Endothelial cell of umbilical vein (primary cell): ENCODE measurements at places on chromosomes 12 and 14. TPM values are rescaled to one million over a fixed set of nuclear protein-coding genes. Genes with fewer than 3 reads are reported as not detected.

DNA sequence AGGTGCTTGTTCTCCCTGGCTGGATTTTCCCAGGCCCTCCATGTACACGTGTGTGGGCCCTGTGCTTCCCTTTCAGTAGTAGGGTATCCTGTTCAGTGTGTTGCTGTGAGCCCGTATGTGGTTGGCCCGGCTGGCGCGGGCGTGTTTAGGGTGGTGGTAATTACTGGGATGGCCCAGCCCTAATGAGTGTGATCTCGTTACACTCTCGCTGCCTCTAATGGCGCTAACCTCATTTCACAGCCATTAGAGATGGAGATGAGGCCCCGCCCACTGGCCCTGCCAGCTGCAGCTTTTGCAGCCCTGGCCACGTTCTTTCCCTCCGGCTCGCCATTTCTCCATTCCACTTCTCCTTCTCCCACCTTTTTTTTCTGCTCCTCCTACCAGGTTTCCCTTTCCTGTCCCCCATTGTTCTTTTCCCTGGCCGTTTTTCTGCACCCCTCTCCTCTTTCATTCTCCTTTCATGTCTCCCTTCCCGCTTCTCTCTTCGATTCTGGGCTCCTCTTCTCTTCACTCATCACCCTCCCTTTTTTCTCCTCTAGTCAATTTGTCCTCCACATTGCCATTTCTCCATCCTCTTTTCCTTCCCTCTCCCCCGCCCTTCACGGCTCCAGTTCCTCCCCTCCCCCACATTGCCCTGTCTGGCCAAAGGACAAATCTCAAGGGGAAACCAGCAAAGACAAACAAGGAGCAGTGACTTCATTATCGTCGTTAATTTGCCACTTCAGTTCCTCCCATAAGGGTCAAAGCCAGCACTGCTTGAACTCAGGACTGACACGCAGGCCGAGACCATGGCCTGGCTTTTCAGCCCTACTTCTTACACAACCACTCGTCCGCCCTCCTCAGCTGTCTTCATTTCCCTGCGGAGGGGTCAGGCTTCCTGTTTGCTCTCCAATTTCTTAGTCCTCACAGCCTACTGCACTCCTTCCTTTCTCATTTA, 6.8 kb downstream of the ZFHX2 start:
- no peak for DNase-seq

DNA sequence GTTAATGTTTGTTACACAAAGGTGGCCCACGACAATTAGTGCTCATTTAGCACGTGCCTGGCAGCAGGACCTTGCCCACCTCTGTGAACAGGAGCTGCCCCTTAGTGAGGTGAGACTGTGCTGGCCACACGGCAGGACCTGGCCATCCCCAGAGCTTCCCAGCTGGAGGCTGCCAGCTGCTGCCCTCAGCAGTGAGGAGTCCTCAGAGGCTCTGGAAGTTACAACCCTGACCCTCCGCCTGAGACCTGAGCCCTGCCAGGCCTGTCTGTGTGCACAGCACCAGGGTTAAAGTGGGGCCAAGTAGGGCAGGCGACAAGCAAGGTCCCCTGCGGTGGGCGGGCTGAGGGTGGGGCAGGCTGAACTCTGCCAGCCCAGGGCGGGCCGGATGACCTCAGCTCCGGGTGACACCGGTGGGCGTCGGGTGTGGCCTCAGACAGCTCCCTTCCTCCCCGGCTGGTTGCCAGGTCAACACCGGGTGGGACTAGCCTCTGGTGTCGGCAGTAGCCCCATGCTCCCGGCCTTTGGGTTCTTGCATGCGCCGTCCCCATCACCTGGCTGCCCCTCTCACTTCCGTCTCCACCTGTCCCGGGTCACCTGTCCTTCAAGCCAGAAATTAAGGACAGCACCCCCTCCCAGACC, 9.2 kb upstream of the LBHD2 start:
- DNase-seq, result no peak

DNA sequence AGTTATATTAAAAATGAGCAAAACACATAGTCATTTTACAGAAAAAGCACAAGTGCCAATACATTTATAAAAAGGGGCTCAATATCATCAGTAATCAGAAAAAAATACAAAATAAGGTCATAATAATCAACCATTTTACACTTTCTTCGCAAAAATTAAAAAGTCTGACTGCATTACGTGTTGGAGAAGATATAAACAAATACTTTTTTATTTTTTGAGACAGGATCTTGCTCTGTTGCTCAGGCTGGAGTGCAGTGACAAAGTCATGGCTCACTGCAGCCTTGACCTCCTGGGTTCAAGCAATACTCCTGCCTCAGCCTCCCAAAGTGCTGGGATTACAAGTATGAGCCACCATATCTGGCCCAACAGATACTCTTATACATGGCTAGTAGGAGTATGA, 181.5 kb upstream of the DIO3 start:
- no peak for DNase-seq

The GALNT9 gene
- total RNA-seq, result 0.73 TPM in 1 of 2 replicates, not detected in the other

DNA sequence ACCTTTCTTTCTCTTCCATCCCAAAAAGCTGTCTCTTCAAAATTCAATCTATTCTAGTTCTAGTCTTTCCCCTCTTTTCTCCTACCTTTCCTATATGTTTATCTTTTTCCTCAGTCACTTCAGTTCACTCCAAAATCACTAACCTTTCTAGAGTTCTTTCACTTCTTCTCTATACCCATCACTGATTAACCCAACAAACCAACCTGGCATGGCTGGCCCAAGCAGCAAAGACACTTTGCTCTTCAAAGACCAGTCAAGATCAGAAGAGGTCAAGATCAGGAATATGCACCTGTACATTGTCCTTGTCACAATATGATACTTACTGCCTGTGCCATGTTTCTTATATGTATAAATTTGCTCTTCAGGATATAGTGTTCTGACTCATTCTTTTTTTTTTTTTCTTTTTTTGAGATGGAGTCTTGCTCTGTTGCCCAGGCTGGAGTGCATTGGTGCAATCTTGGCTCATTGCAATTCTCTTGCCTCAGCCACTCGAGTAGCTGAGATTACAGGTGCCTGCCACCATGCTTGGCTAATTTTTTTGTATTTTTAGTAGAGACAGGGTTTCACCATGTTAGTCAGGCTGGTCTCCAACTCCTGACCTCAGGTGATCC, 112.9 kb downstream of the C12orf42 start:
- no peak for DNase-seq

The PIANP gene
- total RNA-seq, result 0.14 and 0.55 TPM in 2 replicates

DNA sequence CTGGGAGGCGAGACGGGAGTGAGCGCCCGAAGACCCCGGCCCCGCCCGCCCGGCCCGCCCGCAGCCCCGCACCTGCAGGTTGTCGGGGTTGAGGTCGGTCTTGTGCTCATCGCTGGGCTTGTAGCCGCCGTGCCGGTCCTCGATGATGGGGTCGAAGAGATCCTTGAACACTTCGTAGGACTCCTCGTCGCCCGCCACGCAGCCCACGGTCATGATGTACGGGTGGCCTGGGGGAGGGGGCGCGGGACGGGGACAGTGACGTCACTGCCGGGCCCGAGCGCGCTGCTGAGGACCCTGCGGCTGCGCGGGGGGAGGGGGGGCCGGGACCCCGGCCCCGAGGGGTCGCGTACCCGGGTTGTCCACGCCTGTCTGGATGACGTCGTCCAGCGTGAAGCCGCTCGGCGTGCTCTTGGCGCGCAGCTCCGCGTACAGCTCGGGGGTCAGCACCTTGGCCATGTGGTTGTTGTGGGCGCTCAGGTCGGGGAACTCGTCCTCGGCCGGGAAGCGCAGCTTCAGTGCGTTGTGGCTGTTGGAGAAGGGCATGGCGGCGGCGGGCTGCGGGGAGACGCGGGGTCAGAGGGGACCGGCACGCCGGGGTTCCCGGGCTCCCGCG, 573 bp downstream of the CKB start:
- DNase-seq, result no peak

The CAPZA3 gene
- total RNA-seq, result not detected in 2 replicates

DNA sequence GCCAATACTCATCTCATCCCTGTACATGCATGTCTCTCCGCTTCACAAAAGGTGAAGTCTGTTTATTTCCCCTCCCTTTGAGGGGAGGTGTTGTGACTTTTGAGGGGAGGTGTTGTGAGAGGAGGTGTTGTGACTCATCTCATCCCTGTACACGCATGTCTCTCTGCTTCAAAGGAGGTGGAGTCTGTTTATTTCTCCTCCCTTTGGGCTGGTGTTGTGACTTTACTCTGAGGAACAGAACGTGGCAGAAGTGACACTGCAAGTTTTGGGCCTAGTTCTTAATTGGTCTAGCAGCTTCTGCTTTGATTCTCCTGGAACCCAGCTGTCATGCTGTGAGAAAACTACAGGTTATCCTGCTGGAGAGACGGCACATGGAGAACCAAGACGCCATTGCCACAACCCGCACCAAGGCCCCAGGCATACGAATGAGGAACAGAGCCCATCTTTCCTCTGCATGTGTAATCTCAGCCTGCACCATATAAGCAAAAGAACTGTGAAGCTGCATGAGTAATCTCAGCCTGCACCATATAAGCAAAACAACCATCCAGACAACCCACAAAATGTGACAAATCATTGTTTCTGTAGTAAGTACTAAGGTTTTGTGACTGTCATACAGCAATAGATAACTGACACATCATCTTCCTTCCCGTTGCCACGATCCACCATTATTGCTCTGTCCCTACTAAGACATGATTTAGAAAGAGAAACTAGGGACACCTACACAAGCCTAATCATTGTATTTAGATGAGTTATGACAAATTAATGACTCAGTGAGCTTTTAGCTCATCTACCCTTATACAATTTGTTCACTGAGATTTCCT, 30.0 kb downstream of the GALNT4 start:
- DNase-seq, result no peak

The GPR132 gene
- total RNA-seq, result not detected in 2 replicates

DNA sequence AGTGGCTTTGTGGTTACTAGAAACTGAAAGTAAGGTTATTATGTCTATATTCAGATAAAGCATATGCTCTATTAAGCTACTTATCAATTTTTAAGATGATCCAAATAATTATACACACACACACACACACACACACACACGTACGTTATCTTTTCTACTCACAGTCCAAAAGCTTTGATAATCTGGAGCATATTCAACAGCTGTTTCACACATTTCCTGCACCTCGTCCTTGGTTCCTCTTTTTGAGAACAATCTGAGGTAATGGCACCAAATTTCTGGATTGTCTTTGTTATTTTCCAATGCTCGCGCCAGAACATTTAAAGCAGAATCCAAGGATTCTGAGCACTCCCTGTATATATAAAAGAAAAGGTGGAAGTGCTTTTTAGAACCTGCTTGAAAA, 37.5 kb downstream of the ZFC3H1 start:
- peak; percentile 61 for DNase-seq

GRCh38 chr12:93381161-93381975, 3.6 kb downstream of the NUDT4 start:
- peak; percentile 48 for DNase-seq

DNA sequence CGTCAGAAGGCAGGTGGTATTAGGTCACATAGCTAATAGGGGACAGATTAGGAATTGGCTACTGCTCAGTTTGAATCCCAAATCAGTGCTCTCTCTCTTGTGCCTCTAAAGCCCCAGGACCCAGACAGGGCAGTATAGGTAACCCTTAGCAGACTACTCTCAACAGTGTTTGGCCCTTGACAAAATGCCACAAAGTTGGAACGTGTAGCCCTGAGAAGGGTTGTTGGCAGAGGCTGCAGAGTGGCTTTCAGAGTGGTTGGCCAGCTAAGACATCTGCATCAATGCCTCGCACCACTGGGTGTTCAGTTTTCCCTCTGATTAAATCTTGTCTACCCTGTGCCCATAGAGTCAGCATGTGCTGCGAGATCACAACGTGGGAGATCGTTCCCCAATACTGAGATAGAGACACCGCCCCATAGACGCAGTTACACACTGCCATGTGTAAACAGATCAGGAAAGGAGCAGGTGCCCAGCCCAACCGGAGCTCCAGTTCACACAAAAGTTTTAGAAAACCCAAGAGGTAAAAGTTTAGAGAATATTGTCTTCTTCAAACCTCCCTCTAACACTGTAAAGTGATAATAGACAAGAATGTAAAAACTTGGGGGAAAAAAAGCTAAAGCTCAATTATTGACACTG, 48.3 kb downstream of the EML1 start:
- DNase-seq, result no peak

GRCh38 chr12:63078906-63079305, 72.1 kb downstream of the AVPR1A start:
- no peak for DNase-seq

The OVCH1 gene
- not detected in 2 replicates for total RNA-seq

The NFATC4 gene
- 88.1 and 88.5 TPM in 2 replicates for total RNA-seq

- DNase-seq, result peak; percentile 74
Observed at GRCh38 chr12:75661908-75662307, 150.5 kb upstream of the KRR1 start.

GRCh38 chr14:104176611-104177010, 38.2 kb downstream of the KIF26A start:
- DNase-seq, result no peak

GRCh38 chr14:73788317-73788598, 63.4 kb upstream of the PTGR2 start:
- no peak for DNase-seq

- DNase-seq, result no peak
Observed at GRCh38 chr14:54785136-54785777, 117.4 kb downstream of the GCH1 start.

- DNase-seq, result no peak
Observed at GRCh38 chr14:93116676-93117200, 1.0 kb upstream of the ITPK1 start.

The SLC10A1 gene
- total RNA-seq, result not detected in 2 replicates

The CMTM5 gene
- not detected in 2 replicates for total RNA-seq

The B4GALNT3 gene
- total RNA-seq, result not detected in 2 replicates

- DNase-seq, result no peak
Observed at GRCh38 chr14:21626491-21627230, 8.1 kb downstream of the OR10G2 start.

GRCh38 chr12:58341791-58342190, 400.4 kb downstream of the ATP23 start:
- DNase-seq, result peak; percentile 99

DNA sequence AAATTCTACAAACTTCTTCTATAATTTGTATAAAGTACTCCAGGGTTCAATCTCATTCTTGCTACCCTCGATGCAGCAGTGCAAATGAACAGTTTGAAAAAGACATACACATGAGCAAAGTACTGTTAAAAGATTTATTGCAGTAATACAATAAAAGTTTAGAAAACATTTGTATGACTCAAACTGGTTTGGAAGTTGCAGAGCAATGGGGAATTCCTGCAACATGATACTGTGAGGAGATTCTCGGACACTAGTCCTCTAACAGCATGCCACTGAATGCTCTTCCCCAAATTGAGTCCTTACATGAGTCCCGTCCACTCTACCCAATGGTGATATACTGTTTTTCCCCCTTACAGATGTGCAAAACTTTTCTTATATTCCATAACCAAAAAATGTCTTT, 45.4 kb downstream of the ATG14 start:
- peak; percentile 9 for DNase-seq

- DNase-seq, result no peak
Observed at GRCh38 chr12:16258963-16259362, 18.5 kb downstream of the SLC15A5 start.

The APOF gene
- not detected in 2 replicates for total RNA-seq

- no peak for DNase-seq
Observed at GRCh38 chr12:49557917-49558215, 10.1 kb downstream of the MCRS1 start.

DNA sequence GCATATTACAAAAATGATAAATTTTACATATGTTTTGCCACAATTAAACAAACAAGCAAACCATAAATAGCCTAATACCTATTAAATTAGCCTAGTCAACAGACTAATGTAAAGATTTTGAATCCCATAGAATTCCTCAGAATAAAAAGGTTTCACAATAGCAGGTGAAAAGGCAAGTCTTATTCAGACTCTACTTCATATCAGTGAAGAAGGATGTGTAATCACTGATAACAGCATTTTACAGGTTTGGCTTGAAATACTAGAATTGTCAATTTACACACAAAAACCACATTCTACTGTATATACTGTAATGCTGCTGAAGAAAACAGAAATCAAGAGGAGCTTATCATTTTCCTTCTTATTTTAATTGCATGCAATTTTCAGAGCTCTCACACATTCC, 90.8 kb upstream of the SSTR1 start:
- DNase-seq, result no peak
